Activated CD8-positive, alpha-beta memory T cell treated with anti-CD3 and anti-CD28 coated beads for 24 hours (primary cell): ENCODE measurements at places on chromosomes 3 and 15.

DNA sequence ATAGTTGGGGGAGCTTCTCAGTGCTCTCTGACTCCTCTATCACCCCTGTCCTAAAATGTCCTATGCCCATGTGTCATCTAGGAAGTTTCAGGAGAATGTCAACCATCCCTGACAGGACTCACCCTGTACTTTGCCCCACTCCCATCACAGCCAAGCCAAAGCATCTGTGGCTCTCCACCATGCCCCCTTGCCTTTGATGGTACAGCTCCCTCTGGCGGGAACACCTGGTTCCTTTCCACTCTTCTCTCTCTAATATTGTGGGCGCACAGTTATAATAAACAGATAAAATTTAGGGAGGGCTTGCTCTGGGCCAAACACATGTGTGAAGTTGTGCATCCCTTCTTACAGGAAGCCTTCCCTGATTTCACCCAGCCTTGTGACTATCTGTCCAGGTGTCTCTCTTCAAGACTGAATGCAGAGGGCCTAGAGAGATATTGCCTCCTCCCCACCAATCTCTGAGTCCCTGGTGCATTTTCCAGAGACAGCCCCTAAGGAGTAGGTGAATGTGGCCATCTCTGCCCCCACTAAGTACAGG lies 62.8 kb downstream of the ISG20 start:
- DNase-seq: no peak

- DNase-seq: no peak
Observed at GRCh38 chr3:14719006-14719405, 44.1 kb downstream of the C3orf20 start.

GRCh38 chr3:144816323-144816722 lies 844.7 kb downstream of the DIPK2A start:
- DNase-seq: no peak

DNA sequence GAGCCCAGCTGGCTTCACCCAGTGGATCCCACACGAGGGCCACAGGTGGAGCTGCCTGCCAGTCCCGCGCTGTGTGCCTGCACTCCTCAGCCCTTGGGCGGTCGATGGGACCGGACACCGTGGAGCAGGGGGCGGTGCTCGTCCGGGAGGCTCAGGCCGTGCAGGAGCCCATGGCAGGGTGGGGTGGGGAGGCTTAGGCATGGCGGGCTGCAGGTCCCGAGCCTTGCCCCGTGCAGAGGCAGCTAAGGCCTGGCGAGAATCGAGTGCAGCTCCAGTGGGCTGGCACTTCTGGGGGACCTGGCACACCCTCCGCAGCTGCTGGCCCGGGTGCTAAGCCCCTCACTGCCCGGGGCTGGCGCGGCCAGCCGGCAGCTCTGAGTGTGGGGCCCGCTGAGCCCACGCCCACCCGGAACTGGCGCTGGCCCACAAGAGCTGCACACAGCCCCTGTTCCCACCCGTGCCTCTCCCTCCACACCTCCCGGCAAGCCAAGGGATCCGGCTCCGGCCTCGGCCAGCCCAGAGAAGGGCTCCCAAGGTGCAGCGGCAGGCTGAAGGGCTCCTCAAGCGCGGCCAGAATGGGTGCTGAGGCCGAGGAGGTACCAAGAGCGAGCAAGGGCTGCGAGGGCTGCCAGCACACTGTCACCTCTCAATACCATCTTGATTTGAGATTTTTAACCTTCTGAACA lies 121.4 kb downstream of the EPHB1 start:
- no peak for DNase-seq

- no peak for DNase-seq
Observed at GRCh38 chr3:195352895-195353488, 82.0 kb upstream of the XXYLT1 start.

GRCh38 chr3:134928819-134929218 lies 133.8 kb downstream of the EPHB1 start:
- no peak for DNase-seq

DNA sequence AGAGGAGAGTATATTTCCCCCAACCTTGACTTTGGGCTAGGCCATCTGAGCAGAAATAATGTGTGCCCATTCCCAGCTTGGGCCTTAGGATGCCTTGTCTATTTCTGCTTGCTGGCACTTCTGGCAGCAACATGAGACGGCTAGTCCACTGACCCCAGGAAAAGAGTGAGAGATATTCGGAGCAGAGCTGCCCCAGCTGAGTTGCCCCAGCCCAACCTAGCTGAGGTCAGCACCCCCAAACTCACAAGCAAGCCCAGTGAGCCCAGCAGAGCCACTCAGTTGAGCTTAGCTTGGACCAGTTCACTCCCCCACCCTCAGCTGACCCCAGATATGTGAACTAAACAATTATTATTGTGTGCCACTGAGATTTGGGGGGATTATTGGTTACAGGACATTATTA lies 20.2 kb downstream of the ITGA11 start:
- DNase-seq: no peak

DNA sequence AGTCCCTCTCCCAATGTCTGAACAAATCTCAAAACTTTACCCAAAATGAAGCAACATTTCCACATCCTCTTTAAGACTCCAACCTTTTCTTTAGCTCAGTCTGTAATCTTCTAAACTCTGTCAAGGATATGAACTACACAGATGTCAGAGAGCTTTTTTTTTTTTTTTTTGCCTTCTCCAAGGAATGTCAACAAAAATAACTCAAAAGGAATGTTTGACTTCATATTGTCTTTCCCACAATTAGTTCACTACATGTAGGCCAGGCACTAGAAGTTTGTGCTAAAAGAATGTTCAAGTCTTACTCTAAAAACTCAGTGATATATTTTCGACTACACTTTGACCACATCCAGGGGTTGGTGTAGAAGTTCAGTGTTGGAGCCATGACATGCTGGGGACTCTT lies 37.1 kb downstream of the ADAMTS9 start:
- no peak for DNase-seq

- DNase-seq: no peak
Observed at GRCh38 chr15:58179206-58179605, 41.0 kb downstream of the AQP9 start.

GRCh38 chr3:114586119-114586518 lies 292.3 kb downstream of the TIGIT start:
- no peak for DNase-seq

DNA sequence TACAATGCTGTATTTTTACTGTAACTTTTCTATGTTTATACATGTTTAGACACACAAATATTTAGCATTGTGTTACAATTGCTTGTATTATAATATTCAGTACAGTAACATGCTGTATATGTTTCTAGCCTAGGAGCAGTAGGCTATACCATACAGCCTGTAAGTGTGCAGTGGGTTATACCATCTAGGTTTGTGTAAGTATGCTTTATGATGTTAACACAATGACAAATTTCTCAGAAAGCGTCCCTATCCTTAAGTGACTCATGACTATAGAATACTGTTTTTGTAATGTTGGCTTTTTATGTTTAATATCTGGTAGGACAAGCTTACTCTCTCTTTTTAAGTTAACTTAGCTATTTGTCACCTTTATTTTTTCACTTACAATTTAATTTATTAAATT lies 127.5 kb upstream of the THRB start:
- no peak for DNase-seq

DNA sequence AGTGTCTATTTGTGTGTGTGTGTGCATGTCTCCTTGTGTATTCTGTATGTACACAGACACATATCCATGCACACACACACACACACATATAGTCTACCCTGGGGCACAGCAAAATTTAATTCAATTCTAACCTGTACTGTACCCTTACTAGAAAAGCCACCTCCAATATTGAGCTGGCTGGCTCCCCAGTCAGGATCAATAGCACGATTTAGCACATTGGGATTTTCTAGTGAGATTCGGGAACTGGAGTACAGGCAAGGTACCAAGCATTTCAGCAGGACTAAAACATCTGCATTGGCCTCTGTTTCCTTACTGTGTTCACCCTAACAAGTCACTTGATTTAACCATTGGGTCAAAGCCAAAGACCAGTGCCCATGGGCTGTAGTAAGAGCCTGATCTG lies 13.2 kb downstream of the FSTL1 start:
- no peak for DNase-seq

- DNase-seq: no peak
Observed at GRCh38 chr3:107241217-107241616, 136.0 kb upstream of the CCDC54 start.

GRCh38 chr3:19220311-19220710 lies 72.0 kb downstream of the KCNH8 start:
- no peak for DNase-seq

GRCh38 chr15:73530649-73531048 lies 87.7 kb downstream of the REC114 start:
- DNase-seq: no peak

DNA sequence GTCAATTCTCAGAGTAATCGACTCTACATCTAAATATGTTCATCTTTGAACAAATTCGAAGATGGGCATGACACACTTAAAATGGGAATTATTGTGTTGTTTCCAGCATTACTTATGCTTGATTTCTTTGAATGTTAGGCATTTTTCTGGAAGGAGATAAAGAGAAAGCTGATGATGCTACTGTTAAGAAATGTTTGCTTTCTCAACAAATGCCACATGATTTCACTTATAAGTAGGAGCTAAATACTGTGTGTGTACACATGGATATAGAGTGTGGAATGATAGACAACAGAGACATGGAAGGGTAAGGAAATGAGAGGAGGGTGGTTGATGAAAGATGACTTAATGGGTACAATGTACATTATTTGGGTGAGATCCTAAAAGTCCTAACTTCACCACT lies 400.9 kb downstream of the TBL1XR1 start:
- no peak for DNase-seq

- DNase-seq: no peak
Observed at GRCh38 chr15:50113187-50113505, 5.9 kb downstream of the ATP8B4 start.
